ENCODE measurements at places on chromosomes 5 and 9.

GRCh38 chr5:39058178-39058921 lies 15.8 kb downstream of the RICTOR start:
- DNase-seq, result no peak

GRCh38 chr9:97277953-97278352 lies 29.5 kb upstream of the CCDC180 start:
- no peak for DNase-seq

DNA sequence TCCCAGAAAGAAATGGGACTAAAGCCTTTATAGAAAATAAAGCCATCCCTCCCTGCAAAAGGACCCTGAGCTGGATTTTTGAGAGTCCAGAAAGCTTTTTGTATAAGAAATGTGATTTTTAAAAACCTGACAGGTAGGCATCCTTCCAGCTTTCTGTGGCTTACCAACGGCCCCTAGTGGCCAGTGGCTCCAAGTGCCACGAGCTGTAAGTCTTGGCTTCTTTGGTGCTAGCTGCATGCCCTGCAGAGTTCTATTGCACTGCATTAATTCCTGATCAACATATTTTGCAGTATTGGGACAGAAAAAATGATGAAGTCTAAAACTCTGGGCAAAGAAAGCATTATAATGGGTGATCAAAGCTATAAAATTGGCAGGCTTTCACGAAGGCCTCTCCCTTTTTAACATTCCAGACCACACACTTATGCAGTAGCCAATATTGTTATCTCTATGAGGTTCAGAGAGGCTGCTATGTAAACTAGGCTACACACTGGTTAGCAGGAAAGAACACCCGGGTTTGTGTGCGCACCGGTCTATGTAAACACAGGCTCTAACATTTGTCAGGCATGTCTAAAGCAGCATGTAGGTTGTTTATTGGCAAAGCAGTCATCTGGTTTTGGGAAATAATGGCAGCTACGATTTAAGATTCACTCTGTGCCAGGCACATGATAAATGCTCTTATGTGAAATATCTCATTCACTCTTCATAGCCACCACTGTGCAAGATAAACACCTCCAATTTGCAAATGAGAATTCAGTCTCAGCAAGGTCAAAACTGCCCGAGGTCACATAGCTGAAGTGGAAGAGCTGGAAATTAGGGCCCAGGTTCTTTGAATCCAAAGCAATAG lies 55.2 kb downstream of the NMUR2 start:
- no peak for DNase-seq

DNA sequence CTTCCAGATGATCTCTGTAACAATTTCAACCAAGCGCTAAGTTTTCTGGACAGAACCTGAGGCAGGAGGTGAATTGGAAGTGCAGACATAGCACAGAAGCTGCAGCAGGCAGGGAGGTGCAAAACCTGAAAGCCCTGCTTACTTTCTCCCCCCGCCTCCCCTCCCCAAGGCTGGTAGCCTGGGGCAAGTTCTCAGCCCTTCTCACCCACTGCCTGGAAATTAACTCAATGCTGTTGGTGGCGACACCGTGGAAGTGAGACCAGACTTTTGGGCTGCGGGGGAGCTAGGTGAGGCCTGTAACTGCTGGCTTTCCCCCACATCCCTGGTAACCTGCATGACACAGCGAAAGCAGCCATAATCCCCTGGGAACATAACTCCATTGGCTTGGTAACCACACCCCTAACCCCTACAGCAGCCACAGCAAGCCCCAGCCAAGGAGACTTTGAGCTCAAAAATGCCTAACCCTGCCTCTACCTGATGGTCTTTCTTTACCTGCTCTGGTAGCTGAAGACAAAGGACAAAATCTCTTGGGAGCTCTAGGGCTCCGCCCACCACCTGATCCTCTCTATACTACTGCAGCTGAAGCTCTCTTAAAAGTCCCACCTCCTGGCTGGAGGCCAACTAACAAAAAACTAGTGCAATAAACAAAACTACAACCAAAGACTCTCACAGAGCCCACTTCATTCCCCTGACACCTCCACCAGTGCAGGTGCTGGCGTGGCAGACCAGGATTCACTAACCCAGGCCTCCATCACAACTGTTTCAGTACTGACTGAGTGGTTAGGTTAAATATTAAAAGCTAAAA lies 11.9 kb upstream of the OR13C8 start:
- DNase-seq, result no peak

DNA sequence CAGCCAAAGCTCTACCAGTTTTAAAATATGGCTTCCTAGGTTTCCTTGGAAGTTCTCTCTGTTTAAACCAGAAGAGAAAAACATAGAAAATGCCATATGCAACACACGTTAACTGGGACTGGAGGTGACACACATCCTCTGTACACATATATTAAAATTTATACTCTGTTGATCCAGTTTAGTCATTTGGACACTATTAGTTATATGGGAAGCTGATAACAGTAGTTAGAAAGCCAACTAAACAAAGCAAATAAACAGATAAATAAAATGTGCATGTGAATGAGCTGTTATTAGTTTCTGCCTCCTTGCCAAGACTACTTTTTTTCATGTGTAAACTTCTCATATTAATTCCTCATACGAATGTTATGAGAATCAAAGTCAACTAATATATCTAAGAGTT lies 1249.2 kb upstream of the CDH6 start:
- DNase-seq, result no peak

GRCh38 chr5:72511774-72512592 lies 4.8 kb upstream of the ZNF366 start:
- DNase-seq, result no peak

DNA sequence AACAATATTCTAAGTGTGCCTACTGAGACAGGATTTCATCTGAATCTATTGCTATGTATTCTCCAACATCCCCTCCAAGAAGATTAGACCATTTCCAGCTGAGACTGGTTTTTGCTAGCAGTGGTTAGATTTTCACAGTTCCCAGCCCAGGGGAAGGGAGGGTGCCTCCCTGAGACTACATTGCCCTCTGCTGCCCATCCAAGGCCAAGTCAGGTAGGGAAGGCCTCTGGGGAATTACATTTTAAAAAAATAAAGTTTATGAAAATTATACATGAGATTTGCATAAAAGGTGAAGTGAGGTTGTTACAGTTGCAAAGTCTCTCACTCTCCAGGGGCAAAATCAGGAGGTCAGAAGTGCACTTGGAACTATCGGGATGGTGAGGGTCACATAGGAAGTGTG lies 28.0 kb upstream of the SYK start:
- DNase-seq, result peak; percentile 37

DNA sequence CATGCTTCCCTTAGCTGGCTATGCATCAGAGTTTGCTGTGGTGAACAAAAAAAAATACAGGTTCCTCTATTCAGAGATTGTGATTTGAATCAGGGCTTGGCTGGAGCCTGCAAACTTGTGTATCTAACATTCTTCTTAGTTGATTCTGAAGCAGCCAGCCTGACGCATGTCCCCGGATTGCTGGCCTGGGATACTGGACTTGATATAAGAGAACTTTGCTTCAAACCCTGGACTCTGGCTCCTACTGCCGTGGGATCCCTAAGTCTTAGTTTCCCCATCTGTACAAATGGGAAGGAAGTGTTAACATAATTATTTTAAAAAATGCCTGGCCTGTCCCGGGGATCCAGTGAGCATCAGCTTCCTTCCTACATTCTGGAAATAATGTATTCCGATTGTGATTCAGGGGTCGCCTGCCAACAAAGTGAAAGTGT lies 292.8 kb downstream of the ARHGEF28 start:
- DNase-seq, result no peak

GRCh38 chr9:107054146-107054545 lies 191.2 kb downstream of the ZNF462 start:
- no peak for DNase-seq

DNA sequence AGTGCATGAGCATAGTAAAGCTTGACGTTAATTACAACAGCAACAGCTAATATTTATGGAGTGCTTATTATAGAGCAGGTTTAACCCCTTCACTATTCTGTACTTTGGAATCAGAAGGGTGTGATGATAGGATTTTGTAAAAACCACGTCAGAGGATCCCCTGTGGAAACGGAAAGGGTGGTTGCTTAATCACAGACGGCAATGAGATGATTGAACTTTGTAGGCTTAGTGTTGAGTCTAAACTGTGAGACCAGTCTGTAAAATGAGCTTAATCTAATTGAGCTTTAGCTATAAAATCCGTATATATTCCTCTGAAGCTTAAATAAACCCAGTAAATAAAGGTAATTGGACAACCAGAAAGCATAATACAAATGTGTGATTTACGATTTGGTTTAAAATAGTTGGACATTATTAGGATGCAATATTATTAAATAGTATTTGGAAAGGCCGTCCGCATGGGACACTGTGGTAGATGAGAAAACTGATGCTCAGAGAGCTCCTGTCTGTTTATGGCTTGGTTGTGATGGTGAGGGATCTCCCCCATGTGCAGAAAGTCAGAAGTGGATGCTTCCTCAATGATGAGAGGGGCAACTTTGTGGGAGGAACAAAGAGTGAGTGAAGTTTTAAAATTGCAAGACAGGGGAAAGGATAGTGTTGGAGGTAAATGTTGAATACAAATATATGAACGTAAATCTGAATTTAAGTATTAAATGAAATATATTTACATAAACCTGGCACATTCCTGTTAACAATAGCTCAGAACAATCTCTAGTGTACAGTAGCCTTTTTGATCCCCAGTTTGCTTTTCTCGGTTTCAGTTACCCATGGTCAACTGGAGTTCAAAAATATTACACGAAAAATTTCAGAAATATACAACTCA lies 23.4 kb upstream of the SCGB3A2 start:
- DNase-seq, result no peak

- DNase-seq, result no peak
Measured at GRCh38 chr9:97848480-97849237, 4.4 kb upstream of the FOXE1 start.

- DNase-seq, result no peak
Measured at GRCh38 chr9:86836266-86836665, 111.0 kb downstream of the GAS1 start.

DNA sequence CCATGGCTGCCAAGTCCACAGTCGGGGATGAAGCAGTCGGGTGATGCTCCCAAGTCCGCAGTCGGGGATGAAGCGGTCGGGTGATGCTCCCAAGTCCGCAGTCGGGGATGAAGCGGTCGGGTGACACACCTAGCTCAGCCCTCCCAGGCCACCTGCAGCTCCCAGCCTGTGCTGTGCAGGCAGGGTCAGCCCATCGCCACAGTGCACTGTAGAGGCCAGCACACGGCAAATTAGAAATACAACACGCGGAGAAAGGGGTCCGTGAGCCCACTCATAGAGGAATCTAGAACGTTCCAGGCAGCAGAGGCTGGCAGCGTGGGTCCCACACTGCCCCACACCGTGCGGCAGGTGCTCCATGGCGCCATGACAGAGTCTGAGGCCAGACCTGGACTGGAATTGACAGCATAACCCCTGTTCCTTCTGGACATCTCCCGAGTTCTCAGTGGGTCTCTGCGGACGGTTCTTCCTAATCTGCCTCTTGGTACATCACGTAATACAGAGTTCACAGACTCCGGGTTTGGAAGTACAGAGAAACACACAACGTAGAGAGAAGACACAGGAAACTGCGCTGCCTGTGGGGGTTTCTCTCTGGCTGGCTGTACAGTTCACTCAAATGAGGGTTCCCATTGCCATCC lies 7.7 kb upstream of the EXOC3 start:
- no peak for DNase-seq

DNA sequence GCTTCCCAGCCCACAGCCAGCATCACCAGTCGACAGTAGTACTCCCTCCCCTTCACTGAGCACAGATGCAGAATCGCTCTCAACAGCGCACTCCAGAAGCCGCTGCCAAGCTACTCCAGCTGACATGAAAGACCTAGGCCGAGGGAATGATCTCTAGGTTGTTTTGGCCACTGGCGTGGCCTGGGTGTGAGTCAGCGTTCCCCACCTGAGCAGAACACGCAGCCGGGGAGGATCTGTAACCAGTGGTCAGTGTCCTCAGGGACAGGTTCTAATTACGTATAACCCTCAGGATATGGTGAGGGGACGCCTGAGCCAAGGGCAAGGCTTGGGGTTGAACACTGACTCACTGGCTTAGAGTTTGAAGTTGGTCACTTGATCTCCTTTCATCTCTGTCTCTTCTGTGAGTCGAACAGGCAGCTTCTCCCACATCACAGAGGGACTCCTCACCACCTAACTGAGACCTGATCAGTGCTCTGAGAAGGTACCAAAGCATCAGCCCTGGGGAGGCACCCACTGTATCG lies 76.9 kb upstream of the IL17B start:
- no peak for DNase-seq

- no peak for DNase-seq
Measured at GRCh38 chr9:93278144-93278543, 94.2 kb downstream of the WNK2 start.

All from renal cortex interstitium (tissue), 15 donors.